GM19239 (cell line): ENCODE measurements at places on chromosomes 1 and 21.

GRCh38 chr1:8701794-8702471 lies 115.5 kb downstream of the RERE start:
- DNase-seq = peak; percentile 45

DNA sequence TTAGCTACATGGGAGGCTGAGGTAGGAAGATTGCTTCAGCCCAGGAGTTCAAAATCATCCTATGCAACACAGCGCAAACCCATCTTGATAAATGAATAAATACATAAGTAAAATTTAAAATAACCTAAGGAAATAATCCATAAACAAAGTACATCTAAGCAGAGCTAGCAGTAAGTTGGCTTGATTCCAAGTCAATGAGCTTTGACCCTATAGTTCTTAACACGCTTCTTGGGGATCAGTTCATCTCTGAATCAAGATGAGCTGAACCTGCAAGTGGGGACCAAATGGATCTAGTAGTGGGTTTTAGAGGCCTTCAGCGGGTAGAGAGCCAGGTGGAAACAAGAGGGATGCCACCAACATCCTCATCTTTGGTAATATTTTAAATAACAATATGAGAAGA lies 31.5 kb upstream of the PHGDH start:
- no peak for DNase-seq

GRCh38 chr21:17527711-17528110 lies 14.9 kb downstream of the CXADR start:
- DNase-seq = no peak

DNA sequence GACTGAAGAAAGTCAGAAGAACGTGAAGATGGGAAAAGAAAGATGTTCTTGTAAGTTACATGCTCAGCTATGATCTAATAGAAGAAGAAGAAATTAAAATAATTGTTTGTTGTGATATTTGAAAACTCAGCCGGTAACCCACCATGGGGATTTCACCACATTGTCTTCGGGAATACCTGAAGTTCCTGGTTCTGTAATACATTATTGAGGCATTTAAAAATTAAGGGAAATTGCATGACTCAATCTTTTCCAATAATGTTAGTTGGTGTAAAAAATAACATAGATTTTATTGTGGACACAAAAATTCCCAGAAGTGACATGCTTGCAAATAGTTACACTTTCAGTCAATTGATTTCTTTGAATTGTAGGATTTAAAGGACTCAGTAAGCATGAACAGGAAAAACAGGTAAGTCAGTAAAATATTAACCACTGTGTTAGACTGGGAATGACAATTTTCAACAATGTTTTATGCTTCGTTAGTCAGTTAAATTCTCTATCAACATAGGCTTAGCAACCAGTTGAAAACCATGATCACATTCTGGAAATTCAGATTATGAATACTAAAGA lies 745.1 kb downstream of the LTN1 start:
- DNase-seq = no peak

DNA sequence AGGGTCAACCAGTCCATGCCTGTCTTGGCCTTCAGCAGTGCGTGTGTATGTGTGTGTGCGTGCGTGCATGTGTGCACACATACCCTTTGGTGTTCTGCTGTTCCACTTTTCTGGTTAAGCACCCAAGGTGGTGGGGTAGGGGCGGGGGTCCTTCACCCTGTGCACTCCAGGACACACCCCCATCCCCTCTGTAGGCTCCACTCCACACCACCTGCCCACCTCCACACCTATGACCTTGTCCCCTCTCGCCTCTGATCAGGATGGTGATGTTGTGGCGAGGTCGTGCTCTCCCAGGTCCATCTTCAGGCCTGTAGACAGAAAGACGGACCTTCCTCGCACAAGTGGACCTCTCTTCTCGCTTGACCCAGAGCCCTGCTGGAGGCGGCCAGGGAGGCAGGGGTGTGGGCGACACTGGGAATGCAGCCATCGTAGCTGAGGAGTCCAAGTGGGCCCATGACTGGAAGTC lies 44.6 kb downstream of the WDR4 start:
- no peak for DNase-seq

DNA sequence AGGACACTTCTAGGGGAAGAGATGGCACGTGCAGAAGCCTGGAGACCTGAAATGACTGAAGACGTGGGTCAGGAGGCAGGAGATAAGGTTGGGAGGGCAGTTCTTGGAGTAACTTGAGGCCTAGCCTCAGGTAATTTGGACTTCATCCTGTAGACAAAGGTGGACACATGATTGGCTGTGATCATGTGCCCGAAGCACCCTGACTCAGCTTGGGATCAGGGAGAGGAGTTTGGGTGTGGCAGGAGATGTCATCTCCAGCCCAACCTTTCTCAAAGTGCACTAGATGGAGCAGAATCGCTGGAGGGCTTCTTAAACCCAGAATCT lies 1.5 kb downstream of the SLC66A1 start:
- DNase-seq = no peak

- DNase-seq = no peak
These were observed 613 bp upstream of the GPATCH4 start for GRCh38 chr1:156601892-156602291.

DNA sequence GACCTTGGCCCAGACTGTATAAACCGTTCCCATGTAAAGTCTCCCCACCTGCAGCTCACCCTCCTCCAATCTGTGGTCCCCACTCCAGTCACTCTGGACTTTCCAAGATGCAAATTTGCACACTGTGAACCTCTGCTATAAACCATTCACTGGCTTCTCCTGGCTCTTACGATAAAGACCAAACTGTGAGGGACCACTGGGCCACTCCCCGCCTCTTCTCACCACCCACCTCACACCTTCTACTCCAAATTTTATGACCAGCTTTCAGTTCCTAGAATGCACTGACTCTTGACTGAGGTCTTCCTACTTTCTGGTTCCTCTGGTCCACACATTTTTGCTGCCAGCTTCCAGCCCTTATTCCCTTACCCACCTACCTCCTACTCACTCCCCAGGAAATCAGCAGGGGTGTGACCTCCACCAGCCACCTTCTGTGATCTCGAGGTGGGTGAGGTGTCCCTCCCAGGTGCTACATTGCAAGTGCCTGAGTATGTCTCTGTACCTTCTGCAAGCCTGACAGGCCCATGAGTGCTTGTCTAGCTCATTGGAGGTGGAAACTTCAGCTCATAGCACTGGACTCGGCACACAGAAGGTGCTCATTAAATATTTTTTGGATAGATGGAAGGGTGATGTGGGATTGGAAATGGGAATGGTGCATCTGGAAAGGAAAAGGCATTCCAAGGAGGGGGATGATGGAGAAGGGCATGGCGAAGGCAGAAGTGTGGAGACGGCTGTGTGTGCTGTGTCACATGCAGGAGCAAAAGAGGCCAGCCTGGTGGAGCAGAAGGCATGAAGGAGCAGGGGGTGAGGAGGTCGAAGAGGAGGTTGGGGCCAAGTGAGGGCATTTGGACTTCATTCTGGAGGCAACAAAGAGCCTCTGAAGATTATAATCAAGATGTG lies 15.6 kb upstream of the CSF1 start:
- no peak for DNase-seq

DNA sequence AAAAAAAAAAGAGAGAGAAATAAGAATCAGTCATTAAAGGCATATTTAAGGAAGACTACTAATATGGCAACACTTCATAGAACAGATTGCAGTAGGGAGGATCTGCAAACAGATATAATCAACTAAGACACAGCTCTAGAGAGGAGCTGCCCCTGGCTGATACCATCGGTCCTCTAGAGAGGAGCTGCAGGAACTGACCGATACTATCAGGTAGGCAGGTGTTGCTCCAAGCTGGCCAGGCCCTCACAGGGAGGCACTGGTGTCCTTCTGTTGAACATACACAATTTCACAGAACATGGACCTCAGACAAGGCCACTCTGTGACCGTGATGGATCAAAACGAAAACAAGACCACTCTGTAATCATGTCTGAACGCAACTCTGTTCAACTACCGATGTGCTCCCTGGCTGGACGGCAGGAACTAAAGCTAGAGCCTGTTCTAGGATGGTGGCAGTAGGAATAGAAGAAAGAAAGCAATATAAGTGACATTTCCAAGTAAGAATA lies 15.5 kb downstream of the SMYD3 start:
- no peak for DNase-seq

- no peak for DNase-seq
These were observed 2.7 kb downstream of the KIAA0319L start for GRCh38 chr1:35554266-35555211.

DNA sequence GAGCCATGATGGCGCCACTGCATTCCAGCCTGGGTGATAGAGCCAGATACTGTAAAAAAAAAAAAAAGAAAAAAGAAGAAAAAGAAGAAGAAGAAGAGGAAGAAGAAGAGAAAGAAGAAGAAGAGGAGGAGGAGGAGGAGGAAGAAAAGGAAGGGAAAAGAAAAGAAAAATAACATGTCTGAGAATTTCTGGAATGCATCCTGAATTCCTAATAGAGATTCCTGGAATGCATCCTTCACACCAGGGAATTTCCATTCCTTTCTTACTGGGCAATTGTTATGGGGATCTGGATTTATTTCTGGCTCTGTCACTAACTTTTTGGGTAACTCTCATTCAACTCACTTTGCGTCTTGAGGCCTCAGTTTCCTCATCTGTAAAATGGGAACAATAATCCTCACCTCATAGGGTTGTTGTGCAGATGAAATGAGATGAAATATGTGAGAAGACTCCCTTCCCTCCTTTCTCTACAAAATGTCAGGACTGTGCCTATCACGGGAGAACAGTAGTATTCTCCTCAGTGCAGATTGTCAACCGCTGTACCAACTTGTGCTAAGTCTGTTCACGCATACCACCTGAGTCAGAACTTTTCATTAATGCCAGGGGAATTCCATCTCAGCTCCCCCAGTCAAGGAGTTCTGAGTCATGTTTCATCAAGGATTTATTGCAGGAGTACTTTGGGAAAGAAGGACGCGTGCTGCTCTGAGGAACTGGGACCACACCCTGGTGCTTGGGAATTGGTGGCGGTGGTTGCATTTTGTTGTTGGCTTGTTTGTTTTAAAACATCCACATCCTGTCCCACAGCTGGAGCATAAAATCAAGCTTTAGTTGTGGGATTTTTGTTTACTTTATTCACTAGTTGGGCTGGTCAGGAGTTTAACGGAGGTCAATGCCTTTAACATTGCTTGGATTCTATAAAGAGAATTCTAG lies 42.4 kb upstream of the ROR1 start:
- no peak for DNase-seq

- no peak for DNase-seq
These were observed 29.5 kb upstream of the RUNX3 start for GRCh38 chr1:24959623-24959975.

DNA sequence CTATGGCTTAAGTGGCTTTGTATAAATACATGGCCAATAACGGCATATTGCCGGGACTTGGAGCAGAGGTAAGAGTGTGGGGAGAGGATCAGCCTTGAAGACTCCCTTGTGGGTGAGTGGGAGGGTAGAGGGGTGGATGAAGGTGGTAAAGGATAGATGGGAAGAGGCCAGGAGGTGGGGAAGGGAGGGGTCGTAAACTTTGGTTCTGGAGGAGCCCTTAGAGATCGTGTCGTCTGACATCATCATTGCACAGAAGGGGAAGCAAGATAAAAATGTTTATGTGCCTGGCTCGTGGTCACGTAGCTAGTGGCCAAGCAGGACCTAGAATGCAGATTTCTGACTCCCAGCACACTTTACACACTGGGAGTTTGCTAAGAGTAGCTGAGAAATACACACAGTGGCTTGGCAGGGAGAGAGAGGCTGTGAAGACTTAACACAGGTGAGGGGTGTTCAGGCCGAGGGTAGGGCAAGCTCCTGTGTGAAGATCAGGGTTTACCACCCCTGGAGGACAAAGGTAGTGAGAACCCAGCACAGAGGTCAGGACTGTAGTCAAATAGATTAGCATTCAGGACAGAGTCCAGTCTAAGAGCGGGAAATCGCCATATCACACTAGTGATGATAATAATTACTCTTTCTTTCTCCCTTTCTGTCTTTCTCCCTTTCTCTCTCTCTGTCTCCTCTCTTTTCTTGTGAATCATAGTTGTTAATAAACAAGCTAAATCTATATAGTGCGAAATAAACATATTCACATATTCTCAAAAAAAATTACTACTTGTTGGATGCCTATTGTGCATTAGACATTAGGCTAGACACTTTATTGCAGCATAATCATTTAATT lies 75.5 kb downstream of the LRRC8D start:
- no peak for DNase-seq

- peak; percentile 33 for DNase-seq
These were observed 5.6 kb downstream of the JAK1 start for GRCh38 chr1:64960731-64961130.

DNA sequence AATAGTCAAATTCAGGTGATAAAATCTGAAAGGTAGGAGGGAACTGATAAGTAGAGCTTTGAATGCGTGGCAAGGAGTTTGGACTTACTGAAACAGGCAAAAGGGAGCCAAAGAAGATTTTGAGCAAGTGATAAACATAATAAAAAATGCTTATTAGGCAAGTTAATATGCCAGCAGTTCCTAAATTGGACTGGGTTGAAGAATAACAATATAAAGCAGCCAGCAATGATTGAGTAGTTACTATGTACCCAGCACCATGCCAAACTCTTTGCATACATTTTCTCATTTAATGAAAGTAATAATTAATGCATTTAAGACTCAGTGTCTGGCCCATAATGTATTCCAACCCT lies 23.8 kb upstream of the AHCYL1 start:
- DNase-seq = no peak

DNA sequence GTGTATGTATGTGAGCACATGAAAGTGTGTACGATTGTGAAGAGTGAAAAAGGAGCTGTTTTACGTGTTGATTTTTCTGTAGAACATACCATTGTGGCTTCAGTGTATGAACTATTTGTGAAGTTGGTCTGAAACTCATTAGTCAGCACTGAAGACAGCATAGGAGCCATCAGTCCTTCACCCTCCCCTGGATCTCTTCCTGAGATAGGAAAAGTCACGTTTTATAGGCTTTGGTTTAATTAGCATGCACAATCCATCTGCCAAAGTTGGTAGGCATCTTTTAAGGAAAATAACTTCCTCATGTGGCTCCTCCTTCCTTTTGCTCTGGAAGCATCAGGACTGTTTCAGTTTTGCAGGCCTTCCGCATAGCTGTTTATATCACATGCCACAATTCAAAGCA lies 1.4 kb upstream of the RABIF start:
- DNase-seq = no peak

- DNase-seq = no peak
These were observed 34.9 kb downstream of the AHDC1 start for GRCh38 chr1:27569088-27569460.

- DNase-seq = no peak
These were observed 57.2 kb upstream of the HMCN1 start for GRCh38 chr1:185676969-185677368.

GRCh38 chr1:154989195-154989860 lies 4.1 kb upstream of the LENEP start:
- DNase-seq = no peak

GRCh38 chr1:25037174-25038074 lies 107.3 kb upstream of the RUNX3 start:
- peak; percentile 74 for DNase-seq

- no peak for DNase-seq
These were observed 50.9 kb downstream of the CAPN2 start for GRCh38 chr1:223763251-223763650.

DNA sequence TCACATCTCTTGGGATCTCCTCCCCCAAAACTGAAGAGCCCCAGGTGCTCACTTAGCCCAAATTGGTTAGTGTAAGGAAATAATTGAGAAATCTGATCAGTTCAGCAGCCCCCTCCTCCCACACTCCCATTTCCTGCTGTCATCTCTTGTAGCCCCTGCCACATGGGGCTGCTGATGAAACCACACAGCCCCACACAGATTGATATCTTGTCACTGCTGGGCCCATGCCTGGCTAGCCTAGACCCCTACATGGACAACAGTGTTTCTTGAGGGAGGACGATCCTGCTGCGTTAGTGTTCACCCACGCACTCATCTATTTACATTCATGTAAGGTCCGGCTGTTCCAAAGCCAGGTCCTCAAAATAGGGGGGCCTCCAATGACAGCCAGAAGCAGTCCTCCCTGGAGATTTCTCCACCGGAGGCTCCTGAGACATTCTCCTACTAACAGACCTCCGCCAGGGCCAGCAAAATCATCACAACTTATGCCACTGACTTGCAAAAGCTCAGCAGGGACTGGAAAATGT lies 23.9 kb upstream of the RXRG start:
- no peak for DNase-seq
